ENCODE measurements at places on chromosomes 13 and 19.

GRCh38 chr13:114151565-114152284, 19.3 kb upstream of the RASA3 start:
- DNase-seq: no peak

- peak; percentile 21 for DNase-seq
Measured at GRCh38 chr19:8487137-8487851, 15.1 kb downstream of the PRAM1 start.

- DNase-seq: no peak
Measured at GRCh38 chr13:41905600-41906254, 55.2 kb downstream of the VWA8 start.

GRCh38 chr19:55285229-55285890, 1.6 kb downstream of the BRSK1 start:
- DNase-seq: no peak

DNA sequence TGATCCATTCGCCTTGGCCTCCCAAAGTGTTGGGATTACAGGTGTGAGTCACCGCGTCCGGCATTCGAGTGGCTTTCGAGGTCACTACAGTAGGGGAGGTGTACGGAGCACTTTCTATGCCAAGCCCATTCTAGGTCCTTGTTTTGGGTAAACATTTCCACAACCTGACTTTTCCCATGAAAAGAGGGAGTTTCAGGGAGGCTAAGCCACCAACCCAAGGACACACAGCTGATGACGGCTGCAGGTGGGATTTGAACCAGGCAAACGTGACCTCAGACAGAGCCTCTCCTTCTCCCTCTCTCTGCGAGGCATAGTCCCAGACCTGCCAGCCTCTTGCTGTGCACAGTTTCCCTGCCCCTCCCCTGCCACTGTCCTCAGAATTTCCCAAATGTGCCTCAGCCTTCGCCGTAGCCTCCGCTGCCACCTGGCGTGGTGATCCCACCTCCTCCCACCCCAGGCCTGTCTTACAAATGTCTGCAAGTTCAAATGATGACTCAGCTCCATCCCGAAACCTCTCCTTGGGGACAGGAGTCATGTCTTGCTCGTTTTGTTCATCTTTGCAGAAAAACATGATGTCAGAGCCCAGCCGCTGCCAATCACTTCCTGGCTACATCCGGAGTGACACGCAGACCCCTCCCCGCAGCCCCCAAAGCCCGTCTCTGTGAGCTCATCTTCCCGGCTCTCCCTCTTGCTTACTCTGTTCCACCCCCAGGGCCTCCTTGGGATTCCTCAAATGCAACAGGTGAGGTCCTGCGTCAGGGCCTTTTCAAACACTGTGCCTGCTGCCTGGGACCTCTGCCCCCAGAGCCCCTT, 6.6 kb upstream of the GADD45B start:
- no peak for DNase-seq

DNA sequence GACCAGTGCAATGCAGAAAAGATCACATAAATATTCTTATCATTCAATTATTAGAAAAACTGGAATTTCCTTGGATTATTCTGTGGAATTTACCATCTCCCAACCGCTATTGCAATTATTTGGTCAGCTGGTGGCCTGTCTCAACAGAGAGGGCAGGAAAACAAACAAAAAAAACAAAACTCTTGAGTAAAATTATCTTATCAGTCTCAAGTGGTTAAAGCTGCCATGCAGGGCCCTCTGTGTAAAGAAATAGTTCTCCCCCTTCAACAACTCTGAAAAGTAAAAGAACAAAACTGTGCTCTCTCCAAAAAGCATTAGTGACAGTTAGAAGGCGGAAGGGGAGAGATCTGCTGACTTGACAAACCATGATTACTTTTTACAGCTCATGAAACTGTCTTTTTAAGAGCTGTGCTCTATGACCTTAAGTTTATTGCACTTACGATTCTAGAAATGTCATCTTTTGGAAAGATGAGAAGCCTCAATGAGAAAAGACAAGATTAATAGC, 152.3 kb downstream of the DLEU7 start:
- no peak for DNase-seq

DNA sequence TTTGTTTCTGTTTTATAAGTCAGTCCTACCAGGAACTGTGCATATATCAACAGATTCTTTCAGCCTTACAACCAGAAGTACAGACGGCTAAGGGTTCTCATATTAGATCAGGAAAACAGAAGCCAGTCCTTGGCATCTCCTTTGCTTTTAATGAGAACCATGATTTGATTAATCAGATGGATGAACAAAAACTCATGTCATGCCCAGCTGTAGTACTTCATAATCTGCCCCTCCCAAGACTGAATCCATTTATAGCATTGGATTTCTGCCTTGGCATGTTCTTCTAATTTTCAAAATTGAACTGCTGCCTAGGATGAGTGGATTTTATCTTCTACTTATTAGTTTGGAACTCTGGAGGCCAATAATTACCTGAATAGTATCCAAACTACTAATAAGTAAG, 617.2 kb downstream of the SLITRK5 start:
- DNase-seq: no peak

GRCh38 chr13:23811366-23812062, 77.7 kb downstream of the MIPEP start:
- DNase-seq: no peak

GRCh38 chr13:99379856-99380801, 72.9 kb upstream of the GPR183 start:
- no peak for DNase-seq

DNA sequence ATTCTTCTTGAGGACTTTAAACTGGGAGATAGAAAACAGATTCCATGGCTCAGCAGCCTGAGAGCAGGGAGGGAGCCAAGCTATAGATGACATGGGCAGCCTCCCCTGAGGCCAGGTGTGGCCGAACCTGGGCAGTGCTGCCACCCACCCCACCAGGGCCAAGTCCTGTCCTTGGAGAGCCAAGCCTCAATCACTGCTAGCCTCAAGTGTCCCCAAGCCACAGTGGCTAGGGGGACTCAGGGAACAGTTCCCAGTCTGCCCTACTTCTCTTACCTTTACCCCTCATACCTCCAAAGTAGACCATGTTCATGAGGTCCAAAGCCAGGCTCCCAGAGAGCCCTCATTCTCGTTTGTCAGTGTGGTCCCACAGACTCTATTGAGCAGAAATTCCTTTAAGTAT, 8.1 kb downstream of the N4BP2L1 start:
- no peak for DNase-seq

- no peak for DNase-seq
Measured at GRCh38 chr13:110214637-110215036, 92.3 kb downstream of the COL4A1 start.

Data from stimulated activated CD8-positive, alpha-beta memory T cell treated with anti-CD3 and anti-CD28 coated beads, Interleukin-7, amount 100 ng/mL, for 1 hour (primary cell).